Activated T-cell treated with anti-CD3 and anti-CD28 coated beads, Interleukin-2, amount 50 U/mL, for 24 hours (primary cell): ENCODE measurements at places on chromosomes 6 and 20.

DNA sequence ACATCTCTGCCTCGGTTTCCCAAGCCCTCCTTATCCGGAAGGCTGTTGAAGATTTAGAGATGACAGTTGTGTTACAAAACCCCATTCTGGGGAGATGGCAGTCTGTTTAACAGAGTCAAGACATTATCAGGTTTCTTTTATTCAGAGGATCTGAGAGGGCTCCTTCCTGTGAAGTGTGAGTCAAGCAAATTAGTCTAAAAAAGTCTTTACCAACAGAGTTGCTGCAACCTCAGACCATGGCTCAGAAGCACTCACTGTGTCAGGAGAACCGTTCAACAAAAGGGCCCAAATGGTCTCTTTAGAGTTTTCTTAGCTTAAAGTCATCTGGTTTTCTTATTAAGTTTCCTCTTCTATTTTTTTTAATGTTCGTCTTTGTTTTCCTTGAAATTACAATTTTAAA is 717.8 kb downstream of the EPM2A start:
- DNase-seq, result no peak

DNA sequence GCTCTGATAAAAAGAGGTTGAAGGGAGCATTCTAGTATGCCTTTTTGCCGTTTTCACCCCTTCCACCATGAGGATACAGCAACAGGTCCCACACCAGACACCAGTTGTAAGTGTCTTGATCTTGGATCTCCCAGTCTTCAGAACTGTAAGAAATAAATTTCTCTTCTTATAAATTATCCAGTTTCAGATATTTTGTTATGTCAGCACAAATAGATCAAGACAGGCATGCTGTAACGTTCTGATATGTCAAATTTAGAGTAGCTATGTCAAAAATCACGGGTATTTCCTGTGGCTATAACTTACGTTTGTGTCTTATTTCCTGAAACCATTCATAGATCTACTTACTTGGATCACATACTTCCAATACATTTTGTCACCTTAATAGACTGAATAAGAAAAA is 55.9 kb upstream of the CD83 start:
- no peak for DNase-seq

- DNase-seq, result no peak
Measured at GRCh38 chr20:1015181-1015580, 13.1 kb upstream of the RSPO4 start.

GRCh38 chr6:39210450-39210849 is 18.8 kb downstream of the KCNK5 start:
- no peak for DNase-seq

DNA sequence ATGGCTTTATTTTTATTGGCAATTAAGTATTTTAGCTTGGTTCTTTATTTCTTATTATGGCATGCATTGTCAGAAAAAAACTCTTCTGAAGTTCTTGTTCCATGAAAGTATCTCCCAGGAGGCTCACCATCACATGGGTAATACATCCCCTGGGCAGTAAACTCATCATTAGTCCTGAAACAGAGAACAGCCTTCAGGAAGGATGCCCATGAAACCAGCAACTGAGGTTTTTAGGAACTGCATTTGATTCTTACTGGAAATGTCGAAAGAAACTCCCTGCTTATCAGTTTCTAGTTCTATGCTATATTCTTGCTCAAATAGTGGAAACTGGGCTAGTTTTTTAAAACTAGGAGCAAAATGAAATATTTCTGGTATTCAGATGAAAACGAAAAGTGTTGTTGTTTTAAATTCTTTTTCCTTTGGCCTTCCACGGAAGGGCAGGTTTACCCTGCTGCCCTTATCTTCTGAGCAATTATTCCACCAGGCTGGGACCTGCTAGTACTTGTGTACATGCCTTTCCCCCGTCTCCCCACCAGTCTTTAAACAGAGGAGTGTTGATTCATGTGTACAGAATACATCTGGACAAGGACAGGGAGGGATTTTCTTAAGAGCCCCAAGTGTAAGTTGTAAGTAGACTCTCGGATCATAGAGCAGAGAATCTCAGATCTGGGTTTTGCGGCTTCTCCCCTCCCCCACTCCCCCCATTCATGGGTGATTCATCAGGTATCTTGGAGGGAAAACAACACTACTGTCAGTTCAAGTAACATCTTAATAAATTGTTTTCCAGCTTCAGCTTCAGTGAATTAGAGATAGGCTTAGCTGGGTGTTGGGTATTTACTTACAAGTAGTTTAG is 81.5 kb downstream of the RTN4IP1 start:
- peak; percentile 49 for DNase-seq

- DNase-seq, result no peak
Measured at GRCh38 chr6:92174398-92175073, 1244.8 kb downstream of the EPHA7 start.
